ENCODE measurements at places on chromosomes 3 and 15.
A peak's percentile ranks its signal among the peaks of the same experiment; 100 is the strongest.

DNA sequence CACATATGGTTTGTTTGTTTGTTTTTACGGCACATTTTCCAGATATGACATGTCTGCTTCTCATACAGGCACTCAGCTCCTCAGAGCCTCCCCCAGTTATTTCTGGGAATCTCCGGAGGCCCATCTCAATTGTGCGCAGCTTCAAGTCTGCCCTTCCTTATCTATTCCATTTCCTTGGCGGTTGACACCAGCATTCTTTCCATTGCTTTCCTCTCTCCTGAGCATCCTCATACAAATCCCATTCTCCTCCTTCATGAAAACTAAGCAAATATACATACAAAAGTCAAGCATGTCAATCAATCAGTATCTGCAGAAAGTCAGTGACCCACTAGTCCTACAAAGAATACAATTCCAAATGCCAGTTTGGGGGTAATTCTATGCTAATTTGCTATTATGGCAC is 166.7 kb downstream of the SQOR start:
- no peak for DNase-seq

DNA sequence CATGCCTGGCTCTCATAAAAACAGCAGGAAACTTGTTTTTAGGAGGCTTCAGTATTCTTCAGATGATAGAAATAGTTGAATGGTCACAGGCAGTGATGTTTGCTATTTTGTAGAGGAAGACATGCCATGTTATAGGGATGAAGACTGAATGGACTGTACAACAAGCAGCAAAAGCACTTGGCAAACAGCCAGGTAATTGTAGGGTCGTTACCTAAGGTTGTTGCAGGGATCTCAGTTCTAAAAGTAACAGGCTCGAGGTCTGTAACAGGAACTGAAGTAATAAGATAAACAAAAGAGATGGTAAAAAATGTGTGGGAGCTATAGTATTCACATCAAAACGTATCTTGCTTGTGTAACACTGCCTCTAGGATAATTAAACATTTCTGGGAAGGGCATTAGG is 116.3 kb downstream of the TFG start:
- DNase-seq, result no peak

GRCh38 chr3:141080431-141080830 is 29.3 kb downstream of the SPSB4 start:
- DNase-seq, result no peak

DNA sequence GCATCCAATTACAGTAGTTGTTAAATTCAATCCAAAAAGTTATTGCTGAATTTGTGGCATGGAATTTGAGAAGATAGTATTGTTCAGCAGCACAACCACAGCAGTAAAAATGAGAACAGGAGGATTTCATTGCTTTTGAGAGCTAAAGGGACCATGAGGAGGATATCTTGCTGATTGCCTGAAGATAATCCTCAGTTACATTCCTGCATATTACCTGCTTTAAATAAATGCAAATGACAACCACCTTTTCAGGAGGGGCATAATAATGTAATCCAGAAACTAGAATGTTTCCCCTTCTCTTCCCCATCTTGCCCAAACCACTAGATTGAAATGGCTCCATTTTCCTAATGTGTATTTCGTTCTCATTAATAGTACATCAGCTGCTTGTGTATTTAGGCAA is 35.2 kb upstream of the SLC2A2 start:
- DNase-seq, result no peak

DNA sequence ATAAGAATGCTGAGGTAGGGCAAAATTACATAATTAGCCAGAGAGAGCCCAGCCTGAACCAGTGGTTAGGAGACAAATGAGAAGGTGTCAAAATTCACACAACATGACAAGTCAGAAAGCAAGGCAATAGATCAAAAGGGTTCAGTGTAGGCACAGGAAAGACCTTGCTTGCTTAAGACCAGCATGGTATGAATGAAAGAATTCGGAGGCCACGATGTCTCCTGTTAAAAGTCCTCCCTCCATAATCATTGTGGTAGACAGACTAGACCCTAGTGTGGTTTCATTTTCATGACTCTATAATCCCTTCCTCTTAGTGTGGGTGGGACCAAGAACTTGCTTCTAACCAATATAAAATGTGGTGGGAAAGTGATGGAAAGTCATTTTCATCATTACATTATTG is 98.7 kb upstream of the ANKRD28 start:
- no peak for DNase-seq

DNA sequence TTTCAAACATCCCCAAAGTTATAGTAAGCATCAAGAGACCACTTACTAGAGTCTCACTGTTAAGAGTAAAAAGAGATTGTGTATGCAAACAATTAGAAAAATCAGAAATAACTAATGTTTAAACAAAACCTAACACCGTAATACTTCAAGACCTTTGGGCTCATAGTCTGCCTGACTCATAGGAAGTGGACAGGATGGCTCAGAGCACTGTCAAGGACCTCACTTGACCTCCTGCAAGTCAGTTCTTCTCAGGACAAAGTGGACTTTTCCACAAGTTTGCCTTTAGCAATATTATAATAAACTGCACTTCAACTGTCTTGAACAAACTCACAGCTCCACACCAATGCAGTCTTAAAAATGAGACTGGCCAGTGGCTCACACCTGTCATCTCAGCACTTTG is 34.8 kb downstream of the IL12A start:
- DNase-seq, result no peak

DNA sequence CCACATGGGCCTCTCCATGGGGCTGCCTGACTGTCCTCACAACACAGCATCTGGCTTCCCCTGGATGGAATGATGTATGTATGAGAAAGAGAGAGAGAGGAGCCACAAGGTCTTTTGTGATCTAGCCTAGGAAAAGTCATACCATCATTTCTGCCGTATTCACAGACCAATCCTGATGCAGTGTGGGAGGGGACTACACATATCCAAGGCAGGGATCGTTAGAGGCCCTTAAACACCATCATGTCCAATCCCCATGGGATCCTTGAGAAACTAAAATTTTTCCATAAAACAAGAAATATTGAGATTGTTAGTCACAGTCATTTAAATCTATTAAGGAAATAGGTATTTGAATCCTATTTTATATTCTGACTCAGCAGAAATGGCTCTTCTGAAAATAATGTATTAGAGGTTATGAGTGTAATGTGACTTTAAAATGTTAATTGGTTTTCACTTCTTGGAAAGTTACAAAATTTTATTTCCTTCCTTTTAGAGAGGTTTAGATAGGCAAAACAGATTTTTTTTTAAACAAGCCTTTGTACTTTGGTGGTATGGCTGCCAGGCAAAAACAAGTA is 65.1 kb upstream of the TSC22D2 start:
- no peak for DNase-seq

DNA sequence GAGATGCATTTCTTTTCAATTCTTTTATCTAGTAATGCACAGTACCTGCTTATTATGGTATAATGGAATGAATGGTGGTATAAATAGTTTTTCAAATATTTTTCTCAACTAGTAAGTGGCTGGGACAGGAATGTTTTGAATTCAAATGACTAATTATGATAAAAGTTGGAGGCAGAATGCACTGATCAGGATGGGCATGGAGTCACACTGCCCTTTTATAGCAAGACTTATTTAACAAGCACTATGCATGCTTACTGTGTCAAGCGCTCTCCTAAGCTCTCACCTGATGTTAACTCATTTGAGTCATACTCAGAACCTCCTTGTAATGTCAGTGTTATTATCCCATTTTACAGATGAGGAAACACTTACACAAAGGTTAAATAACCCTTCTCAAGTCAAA is 221.8 kb downstream of the FEZF2 start:
- no peak for DNase-seq

DNA sequence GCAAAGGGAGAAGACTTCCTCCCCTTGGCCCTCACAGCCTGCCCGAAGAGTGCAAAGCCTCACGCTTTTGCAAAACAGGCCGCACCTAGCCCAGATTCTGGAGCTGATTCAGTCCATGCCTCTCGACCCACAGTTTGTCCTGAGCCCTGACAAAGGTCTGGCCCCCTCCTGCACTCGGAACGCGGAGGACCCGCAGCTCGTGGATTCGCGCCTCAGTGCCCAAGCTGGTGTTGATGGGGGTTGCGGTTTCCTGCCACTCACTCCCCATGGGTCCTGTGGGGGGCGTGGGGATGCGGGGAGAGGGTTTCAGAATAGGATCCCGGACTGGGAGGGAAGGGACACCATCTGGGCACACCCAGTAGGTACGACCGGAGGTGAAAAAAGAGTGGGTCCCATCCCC is 594 bp upstream of the CRABP1 start:
- no peak for DNase-seq

GRCh38 chr15:79593119-79593869 is 161.2 kb downstream of the MINAR1 start:
- DNase-seq, result no peak

DNA sequence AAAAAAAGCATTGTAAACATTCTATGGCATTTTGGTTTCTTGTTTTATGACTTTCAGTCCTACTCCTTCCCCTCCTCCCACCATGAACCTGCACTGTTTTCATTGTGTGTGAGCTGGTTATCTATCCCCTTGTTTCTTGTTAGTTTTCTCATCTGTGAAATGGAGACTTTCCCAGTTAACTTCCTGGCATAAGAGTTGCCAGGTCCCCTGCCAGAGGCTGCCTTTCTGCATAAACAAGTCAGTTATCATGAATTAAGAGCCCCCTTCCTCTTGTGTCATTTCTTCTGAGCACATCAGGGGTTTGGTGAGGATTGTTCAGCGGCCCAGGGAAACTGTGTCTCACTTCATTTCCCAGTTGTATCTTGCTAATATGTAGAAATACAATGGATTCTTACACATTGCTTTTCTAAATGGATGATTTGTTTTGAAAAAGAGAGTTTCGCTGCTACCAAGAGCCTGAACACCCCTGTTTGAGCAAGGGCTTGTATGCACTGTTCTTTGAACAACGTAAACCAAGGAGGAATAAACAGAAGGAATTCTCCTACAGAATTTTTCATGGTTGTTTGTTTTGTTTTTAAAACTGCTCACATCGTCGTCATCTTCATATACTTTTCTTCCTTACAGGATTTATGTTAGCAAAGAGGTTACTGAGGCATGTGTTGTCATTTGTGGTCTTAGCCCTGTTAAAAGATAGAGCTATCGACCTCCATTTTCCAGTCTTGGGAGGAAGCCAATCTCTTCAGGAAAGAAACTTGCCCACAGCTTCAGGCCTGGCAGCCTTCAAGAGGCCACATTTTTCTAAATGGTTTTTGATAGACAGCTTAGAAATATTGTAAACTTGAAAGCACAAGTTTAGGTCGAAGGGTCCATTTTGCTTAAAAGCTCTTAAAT is 144.6 kb upstream of the IL12A start:
- no peak for DNase-seq

DNA sequence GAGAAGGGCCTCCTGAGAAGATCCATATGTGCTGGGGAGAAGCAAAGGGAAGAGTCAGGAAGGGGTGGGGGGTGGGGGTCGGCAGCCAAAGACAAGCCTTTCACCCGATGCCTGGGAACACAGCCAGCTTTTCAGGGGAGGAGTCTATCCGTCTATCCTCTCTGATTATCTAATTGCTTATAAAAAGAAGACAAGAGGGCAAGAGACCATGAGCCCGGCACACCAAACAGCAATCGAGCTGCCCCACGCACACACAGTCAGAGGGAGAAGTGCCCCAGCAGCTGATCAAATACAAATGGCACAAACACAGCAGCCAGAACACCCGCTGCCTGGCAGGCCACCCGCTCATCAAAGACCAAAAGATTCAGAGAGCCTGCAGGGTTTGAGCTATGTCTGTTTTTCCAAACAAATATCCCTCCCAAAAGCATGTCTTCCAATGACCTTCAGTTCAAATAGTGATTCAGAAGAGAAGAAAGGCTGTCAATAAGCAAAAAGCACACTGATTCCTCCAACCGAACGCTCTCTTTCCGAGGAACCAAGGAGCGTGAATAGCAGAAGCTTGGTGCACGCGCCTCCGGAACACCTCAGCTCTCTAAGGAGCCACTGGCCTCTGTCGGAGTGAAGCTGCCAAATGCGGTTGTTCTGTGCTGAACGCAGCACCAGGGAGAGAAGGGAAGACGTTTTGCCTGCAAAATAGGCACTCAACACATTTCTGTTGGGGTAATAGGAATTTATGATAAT is 419.2 kb downstream of the OCA2 start:
- no peak for DNase-seq

- no peak for DNase-seq
Observed at GRCh38 chr15:66103293-66103590, 150.3 kb downstream of the MEGF11 start.

DNA sequence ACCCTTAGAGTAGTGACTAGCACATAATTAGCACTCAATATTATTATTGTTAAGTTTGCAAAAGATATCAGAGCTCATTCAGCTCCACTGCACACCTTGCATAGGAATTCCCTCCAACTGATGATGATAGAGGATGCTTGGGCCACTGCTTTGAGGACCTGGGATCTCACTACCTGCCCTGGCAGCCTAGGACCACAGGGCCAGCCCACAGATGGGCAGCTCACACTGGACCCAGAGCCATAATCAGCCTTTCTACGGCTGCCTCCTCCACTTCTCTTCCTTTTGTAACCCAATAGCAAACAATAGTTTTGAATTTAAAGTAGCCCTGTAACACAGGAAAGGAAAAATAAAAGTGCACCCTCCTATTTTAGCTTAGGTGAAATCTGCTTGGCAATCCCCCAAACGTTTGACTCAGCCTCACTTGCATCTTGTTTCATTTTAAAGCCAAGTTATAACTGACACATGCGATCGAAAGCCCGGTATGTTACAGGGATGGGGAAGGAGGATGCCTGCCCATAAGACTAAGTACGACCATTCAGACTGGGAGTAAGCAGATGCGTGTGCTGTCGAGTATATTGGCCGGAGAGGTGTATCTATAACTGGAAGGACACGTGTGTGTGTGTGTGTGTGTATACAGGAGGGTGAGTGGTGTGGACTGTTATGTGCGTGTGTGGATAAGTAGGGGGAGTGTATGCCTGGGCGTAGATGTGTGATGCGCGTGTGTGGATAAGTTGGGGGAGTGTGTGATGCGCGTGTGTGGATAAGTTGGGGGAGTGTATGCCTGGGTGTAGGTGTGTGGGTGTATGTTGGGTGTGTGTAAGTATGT is 65.9 kb downstream of the CPN2 start:
- no peak for DNase-seq

DNA sequence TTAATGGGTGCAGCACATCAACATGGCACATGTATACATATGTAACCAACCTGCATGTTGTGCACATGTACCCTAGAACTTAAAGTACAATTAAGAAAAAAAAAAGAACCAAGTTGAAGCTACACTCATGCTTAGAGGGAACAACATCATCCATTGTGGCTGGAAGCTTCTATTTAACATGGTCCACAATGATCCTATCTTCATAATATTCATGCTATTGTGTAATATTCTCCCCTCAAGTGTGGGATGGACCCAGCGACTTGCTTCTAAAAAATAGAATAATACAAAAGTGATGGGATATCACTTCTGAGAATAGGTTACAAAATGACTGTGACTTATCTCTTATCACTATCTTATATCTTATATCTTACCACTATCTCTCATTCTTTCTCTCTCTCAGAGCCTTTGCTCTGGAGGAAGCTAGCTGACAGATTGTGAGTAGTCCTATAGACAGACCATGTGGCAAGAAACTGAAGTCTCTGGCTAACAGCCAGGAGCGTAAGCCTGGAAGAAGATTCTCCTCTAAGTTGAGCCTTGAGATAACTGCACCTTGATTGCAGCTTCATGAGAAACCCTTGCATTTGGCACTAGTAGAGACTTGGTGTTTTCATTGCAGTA is 198.5 kb upstream of the MRPL3 start:
- no peak for DNase-seq

GRCh38 chr15:92130906-92131305 is 262.8 kb upstream of the ST8SIA2 start:
- DNase-seq, result peak; percentile 76

- DNase-seq, result no peak
Observed at GRCh38 chr15:50576166-50576565, 29.7 kb upstream of the USP50 start.
